SJSA1 (cell line): ENCODE measurements at places on chromosomes 16 and 17. TPM values are rescaled to one million over a fixed set of nuclear protein-coding genes. Genes with fewer than 3 reads are reported as not detected.

The ZSCAN10 gene
- total RNA-seq: not detected in 2 replicates

The ARL17A gene
- 5.0 and 15.0 TPM in 2 replicates for total RNA-seq

The CCL3 gene
- not detected in 2 replicates for total RNA-seq

DNA sequence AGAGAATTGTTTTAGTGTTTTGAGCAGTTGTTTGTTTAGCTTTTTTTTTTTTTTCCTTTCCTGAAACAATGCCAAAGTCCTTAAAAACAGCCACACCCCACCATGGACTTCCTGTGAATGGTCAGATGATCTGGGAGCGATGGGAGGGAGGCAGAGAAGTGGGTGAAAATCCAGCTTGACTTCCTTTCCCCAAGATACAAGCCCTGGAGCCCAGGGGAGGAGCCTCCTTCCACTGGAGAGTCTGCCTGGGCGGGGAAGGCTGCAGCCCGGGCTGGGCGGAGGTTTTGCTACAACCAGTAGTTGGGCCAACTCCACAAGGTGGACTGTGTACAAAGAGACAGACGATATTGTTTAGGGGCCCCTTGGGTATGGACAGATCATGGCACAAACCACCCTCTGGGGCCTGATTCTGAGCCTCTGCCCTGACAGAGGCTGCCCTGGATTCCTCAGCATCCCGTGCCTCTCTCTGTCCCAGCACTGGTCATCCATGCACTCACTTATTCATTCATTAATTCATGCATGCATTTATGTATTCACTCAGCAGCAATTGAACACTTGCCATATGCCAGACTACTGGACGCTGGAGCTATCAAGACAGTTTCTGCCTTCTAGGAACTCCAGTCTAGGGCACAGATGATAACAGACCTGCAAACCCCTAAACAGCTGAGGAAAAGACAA lies 29.8 kb downstream of the WSB1 start:
- peak; percentile 33 for DNase-seq

DNA sequence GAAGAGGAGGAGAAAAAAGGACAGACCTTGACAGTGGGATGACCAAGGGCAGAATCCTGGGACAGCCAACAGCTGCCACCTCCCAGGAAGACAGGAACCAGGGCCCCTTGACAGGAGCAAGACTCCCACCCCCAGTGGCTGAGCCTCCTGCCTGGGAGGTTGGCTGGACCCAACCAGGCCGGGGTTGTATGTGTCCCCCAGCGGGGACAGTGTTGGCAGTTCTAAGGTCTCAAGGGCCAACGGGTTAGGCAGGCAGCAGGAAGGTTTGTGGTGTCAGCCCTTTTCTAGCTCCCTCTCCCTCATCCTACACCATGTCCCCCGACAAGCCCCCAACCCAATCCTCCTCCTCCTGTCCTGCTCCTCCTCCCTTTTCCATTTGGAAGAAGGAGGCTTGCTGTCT lies 126.2 kb downstream of the MRM1 start:
- DNase-seq: no peak

GRCh38 chr16:10036956-10037355 lies 145.3 kb downstream of the GRIN2A start:
- DNase-seq: no peak

DNA sequence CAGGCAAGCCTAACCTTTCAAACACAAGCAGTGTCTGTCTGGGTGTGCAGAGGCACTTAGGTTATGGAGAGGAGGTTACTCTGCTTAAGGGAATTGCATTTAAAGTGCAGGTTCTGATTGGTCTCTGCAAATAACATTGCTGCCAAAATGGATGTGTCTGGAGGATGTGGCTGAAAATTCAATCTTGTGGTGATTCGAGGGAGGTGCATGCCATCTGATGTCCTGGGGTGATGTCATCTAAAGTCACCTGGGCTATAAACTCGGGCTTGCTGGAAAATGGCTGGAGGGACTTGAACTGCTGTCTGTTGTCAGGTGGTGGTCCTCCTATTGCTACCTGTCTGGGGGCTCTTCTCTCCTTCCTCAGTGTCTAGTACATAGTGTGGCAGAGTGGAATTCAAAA lies 28.3 kb upstream of the GPR139 start:
- DNase-seq: no peak

DNA sequence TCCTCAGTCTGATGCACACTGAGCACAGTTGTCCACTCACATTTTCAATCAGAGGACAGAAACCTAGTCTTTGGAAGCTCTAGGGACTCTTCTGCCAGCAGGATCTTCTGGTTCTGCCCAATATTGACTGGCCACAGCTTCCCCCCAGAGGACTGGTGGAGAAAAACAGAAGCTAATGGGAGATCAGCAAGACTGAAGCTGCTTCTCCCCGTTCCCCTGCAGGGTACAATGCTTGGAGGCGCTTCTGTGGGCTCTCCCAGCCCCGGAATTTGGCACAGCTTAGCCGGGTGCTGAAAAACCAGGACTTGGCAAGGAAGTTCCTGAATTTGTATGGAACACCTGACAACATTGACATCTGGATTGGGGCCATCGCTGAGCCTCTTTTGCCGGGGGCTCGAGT lies 10.3 kb downstream of the EPX start:
- no peak for DNase-seq

DNA sequence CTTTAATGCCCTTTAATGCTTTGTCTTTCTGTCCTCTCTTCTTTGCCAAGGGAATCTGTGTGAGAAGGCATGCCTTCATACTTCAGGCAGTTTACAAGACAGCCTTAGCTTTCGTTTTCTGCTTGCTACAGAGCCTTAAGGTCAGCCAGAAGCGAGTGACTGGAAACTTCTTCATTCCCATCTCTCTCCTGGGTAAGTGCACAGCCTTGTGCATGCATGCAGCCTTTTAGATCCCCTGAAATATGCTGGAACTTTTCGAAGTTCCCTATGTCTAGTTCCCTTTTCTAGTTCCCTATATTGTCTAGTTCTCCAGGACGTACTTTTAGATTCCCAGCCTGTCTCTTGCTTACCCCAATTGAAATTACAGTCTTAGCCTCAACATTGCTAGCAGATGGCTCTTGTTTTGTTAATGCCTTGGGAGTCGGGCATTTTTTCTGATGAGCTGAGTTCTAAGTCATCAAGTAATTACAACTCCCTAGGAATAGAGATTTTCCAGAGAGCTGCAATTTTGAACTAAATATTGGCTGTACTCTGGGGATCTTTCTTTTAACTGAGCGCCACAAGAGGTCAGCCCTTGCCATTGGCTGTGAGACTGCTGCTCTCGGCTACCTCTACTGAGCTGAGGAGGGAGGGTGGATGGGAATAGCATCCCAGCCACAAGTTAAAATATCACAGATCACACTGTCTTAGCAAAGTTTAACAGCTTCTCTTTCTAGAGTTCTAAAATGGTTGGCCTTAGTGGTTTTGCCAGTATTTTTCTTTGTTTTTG lies 22.7 kb upstream of the PPM1D start:
- peak; percentile 65 for DNase-seq

DNA sequence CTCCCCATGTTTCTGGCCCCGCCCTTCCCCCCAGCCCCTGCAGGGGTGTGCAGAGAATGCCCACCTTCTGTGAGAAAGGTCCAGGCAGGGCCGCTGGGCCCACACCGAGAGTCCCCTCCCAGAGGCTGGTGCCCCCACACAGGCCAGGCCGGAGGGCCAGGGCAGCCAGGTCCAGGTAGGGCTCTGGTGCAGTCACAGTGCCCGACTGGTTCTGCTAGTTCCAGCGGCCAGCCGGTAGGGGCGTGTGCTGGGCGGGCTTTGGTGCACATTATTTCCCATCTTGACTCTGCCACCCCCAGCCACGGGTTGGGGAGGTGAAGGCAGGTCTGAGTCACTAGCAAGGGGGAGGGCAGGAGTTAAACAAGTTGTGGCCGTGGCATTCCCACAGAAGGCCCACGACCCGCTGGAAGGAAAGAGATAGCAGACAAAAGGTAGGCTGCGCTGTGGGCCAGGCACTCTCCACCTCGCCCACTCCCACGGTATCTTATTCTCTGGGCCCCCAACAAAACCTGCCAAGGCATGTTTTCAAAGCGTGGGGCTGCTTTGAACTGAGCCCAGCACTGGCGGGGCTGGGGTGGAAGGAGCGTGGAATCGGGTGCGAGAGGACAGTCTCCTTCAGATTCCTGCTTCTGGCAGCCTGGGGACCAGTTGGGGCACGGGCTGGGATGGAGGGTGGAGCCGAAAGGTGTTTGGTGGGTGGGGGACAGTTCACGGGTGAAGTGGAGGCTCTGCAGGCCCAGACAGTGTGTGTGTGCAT lies 1.9 kb downstream of the EPN3 start:
- DNase-seq: no peak

DNA sequence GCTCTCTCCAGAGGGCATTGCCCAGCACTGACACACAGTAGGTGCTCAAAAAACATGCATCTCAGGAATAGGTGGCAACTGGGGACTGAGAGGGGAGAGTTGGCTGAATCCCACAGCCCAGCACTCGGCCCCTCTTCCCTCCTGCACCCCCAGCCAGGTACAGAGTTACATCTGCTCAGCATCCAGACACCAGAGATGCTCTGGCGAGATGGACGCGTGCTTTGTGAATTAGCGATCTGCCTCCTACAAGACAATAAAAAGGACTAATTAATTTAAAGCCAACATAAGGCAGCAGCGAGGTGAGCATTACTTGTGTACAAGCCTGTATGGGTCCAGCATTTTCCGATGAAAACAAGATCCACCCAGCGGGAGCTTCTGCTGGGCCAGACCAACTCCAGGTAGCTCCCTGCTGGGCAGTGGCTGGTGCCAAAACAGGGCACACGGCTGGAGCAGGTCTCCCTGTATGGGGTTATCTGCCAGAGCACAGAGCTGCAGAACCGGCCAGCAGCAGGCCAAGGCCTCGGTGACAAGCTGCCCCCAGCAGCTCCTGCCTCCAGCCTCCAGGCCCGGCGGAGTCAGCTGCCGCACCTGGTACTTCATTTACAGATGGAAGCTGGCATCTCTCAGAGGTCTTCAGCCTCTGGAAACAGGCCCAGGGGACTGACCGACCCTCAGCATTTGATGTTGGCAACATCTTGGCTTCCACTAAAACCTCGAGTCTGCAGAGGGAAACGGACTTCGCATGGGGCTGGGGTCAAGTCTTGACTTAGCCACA lies 219.7 kb upstream of the SDK2 start:
- no peak for DNase-seq

DNA sequence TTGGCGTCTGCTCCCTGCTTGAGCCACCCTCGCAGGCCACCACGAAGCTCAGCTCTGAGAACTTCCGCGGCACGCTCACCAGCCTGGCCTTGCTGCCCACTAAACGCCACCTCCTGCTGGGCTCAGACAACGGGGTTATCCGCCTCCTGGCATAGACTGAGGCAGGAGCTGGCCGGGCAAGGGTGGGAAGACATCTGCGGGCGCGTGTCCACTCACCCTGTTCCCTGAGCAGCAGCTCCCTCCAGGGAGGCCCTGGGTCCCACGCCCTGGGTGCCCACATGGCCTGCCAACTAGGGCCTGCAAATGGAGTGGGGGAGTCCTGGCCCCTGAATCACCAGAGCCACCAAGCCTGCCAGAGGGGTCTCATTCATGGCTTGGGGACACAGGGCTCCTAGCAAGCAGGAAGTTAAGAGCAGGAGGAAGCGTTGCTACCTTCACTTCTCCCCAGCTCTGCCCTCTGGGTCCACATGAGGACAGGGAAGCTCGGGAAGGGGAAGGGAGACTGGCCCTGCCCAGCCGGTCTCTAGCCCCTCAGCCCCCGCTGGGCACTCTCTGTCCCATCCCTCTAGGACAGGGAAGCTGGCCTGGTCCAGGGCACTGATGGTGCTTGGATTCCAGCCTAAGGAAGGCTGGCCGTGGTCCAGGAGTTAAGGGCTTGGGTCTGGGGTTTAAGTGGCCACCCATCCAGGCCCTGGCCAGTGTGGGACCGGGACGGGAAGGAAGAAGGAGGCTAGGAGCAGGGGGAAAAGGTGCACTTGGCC lies 5.0 kb upstream of the SERPINF2 start:
- no peak for DNase-seq

DNA sequence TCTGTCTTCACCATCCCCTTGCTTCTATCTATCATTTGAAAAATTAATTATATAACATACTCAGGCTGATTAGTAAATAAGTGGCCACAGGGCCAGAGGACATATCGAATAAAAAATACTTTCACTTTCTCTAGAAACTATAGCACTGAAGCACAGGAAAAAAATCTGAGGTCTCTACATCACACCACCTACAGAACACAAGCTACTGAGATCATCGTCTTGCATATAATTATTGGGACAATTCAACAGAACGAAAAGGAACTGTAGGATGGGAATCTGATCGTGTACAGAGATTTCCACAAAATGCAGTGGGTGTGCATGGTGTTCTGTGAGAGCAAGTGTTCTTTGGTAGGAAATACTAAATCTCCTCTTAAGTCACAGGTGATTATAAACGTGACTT lies 289.6 kb upstream of the ERCC4 start:
- DNase-seq: no peak

- no peak for DNase-seq
Measured at GRCh38 chr17:77248216-77249114, 107.7 kb downstream of the SEC14L1 start.

GRCh38 chr17:64146418-64147109 lies 16.6 kb upstream of the ERN1 start:
- DNase-seq: no peak

GRCh38 chr16:67144943-67145342 lies 5.9 kb downstream of the B3GNT9 start:
- no peak for DNase-seq

DNA sequence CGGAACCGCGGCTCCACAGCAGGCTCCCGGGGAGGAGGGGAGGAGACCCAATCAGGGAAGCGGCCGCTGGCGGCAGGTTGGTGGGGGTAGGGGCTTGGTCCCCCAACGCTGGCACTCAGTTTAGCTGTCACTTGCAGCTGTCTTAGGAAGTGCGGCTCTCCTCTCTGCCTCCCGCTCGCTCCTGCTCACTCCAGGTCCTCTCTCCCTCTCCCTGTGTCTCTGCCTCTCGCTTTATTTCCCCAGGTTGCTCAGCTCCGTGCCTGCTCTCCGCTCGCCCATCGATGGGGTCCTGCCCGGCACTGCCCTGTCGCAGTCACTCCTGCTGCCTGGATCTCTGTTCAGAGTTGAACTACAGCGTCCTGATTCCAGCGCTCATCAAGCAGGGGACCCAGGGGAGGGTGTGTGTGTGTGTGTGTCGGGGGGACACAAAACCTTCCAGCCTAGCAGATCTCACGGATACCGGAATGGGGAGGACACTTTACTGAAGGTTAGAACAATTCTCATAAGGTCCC lies 145.6 kb downstream of the ENGASE start:
- DNase-seq: no peak

DNA sequence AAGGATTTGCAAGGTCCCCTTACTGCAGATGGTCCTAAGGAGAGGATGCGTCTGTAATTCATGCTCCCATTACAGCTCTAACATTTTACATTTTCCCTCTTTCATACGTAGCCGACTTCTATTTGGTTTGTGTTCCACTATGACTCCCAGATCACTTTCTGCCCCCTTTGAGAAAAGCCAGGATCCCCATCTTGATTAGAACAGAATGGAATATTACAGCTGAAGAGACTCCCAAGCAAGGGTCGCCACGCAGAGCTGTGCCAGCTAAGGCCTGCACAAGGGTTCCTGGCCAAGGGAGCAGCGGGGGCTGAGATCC lies 3.4 kb upstream of the CDT1 start:
- DNase-seq: no peak

DNA sequence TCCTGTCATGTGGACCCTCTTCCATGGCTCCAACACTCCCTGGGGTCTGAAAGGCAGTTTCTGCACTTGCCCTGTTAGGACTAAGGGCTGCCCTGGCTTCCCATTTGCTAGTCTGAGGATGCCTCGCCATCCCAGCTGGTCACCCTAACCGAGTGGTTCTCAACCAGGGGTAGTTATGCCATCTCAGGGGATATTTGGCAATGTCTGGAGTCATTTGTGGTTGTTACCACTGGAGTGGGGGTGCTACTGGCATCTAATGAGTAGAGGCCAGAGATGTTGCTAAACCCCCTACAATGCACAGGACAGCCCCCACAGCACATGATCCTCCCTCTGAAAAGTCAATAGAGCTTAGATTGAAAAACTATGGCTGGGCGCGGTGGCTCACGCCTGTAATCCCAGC lies 26.9 kb upstream of the CDH1 start:
- no peak for DNase-seq

GRCh38 chr17:19238167-19238505 lies 970 bp downstream of the EPN2 start:
- peak; percentile 26 for DNase-seq
